Urothelium cell line (cell line): ENCODE measurements at places on chromosomes 12 and 14.

DNA sequence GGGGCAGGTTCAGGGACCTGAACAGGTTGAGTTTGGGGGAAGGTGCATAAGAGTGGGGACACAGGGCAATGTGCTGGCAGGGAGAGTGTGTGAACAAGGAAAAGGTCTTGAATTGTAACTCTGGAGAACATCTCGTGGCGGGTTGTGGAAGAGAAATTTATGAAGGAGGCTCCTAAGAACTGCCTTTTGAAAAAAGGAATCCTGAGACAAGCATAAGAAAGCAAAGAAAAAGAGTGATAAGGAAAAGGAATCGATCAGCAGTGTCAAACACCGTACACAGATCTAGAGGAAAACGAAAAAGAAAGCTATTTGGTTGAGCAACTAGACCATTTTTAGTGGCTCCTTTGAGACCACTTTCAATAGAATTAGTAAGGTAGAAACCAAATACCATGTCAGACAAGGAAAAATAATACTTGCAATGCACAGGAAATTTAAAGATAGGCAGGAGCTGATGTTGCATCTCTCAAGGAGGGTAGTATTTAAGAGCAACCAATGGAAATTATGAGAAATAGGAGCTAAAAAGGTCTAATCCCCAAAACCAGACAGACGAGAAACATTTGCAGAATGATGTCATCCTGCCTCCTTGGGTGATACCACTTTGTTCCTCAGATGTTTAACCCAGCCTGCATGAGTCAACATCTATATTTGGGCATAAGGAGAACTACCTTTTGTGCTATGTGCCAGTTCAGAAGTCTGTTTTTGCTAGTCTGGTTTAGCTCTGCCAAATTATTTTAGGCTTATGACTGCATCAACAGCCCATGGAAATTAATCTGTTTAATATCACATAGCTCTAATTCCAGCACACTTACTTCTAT, 64.5 kb upstream of the STK38L start:
- DNase-seq = peak; percentile 78

DNA sequence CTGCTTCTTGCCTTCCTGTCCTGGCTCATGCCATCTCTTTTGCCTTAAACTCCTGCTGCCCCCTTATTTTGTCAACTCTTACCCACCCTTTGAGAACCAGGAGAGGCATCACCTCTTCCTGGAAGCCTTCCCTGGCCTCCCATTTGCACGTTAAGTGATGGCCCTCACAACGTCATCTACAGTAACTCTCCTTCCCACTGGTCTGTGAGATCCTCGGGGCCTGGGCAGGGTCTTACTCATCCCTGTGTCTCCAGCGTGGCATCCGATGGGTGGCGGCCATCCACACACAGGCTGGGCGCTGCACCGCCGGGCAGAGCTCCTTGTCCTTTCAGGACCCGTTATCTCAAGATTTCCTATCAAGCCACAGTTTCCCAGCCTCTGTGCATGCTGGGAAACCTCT, 16.8 kb upstream of the CACNA2D4 start:
- DNase-seq = no peak

- DNase-seq = no peak
Measured at GRCh38 chr12:89340861-89341260, 11.4 kb downstream of the DUSP6 start.

DNA sequence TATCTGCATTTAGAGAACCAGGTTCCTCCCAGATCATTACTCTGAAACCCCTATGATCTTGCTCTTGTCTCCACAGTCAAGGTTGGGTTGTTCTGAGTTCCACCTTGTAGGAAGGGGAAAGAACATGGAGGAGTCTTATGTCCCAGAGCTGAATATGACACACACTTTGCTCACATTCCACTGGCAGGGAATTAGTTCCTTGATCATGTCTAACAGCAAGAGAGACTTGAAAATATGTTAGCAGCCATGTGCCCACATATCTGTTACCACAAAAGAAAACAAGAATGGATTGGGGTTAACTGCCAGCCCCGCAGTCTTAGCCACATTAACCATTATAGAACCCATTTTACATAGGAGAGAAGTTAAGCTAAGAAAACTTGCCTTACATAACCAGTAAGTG, 71.1 kb upstream of the MDM1 start:
- DNase-seq = no peak

DNA sequence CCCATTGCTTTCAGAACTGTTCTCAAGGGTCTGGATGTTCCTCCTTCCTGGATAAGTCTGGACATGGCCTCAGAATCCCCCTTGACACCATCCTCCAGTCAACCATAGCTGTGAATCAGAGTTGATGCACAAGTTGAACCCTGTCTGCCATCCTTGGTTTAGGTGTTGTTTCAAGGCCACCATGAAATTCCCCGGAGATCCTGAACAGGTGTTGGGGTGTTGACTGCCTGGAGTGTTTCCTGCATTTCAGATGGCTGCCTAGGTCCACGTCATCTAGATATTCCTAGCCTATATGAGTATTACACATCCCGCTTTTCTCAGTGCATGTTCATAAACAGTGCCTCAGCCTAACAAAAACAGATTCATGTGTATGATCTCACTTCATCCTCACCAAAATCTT, 86.7 kb upstream of the PWP1 start:
- no peak for DNase-seq

- no peak for DNase-seq
Measured at GRCh38 chr12:5794156-5794555, 150.9 kb downstream of the ANO2 start.

GRCh38 chr12:57203201-57203600, 13.4 kb upstream of the NXPH4 start:
- no peak for DNase-seq

GRCh38 chr14:105358140-105358846, 40.0 kb upstream of the TEX22 start:
- no peak for DNase-seq

- DNase-seq = no peak
Measured at GRCh38 chr12:111055181-111055880, 135.0 kb upstream of the MYL2 start.

GRCh38 chr12:128906485-128907137, 53.3 kb downstream of the GLT1D1 start:
- DNase-seq = no peak
